ENCODE measurements at places on chromosomes 7 and 10.
A peak's percentile ranks its signal among the peaks of the same experiment; 100 is the strongest.

DNA sequence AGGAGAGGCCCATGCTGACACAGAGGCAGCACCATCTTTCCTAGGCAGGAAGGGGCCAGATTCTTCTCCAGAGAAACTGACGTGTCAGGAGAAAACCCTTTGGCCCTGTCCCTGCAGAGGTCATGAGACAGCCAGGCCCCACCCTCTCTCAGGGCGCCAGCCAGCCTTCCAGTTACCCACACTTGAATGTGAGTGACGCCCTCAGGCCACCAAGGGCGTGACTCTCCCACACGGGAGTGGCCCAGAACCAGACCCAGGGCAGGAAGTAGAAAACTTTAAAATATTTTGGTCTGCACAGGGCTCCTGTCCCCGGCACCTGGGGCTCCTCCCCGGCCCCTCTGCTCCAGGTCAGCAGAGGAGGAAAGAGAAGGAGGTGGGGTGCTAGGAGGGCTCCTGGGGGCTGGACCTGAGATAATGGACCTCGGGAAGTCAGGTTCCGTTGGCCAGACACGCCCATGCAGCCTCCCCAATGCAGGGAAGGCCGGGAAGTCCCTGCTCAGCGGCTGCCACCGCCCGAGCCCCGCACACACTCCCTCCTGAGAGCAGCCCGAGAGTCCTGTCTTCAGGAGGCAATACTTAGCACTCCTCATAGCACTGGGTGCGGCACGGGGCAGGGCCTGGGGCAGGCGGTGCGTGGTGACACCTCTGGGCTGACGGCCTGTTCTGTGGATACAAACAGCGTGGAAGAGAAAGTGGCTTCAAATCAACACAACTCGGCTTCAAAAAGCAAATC lies 67.0 kb upstream of the CFAP46 start:
- DNase-seq = no peak

DNA sequence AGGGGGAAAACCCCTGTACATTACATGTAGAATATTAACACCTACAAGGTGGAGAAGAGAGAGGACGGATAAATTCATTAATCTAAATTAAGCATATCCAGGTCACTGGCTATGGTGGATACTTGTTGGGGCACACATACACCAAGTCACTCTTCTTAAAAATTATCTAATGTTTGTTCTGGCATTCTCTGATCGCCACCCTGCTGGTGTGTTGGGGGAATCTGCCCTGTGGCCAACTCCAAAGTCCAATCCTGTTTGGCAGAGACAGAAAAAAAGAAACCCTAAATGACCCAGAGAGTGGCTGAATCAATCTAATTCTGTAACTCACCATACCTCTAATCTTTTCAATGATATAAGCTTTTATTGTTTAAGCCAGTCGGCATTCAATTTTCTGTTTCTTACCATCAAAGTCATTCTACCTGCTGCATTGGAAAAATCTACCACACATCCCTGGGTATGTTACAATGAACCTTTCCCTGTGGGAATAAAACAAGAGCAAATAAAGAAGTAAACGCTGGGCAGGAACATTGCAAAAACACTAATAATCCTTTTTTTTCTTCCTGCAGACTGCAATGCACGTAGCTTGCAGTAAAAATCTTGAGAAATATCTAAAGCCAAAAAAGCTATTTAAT lies 34.2 kb downstream of the ELMO1 start:
- DNase-seq = no peak

- DNase-seq = no peak
These were observed 869 bp downstream of the CHCHD1 start for GRCh38 chr10:73782749-73783085.

DNA sequence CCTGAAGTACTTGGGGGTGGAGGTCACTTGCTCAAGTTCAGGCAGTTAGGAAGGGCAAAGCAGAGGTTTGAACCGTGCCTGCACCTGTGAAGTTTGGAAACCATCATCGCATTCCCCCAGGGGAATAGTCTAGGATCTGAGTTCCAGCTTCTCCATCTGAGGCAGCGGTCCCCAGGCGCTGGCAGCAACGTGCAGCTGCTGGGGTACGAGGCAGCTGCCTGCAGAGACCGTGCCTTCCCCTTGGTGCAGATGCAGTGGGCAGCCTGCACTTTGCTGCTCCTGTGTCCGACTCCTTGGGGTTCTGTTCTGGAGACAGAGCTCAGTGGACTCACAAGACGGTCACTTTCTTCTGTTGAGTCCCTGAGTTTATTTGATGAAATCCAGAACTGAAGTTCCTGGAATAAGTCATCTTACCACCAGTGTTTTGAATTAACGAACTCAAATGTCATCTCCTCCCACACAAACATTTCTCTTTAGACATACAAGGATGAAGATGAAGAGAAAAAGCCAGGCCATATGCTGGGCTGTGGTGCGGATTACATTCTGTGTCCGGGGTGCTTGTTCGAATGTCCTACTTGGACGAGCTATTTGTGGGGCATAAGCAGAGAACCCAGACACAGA lies 19.9 kb upstream of the GIMAP8 start:
- no peak for DNase-seq

DNA sequence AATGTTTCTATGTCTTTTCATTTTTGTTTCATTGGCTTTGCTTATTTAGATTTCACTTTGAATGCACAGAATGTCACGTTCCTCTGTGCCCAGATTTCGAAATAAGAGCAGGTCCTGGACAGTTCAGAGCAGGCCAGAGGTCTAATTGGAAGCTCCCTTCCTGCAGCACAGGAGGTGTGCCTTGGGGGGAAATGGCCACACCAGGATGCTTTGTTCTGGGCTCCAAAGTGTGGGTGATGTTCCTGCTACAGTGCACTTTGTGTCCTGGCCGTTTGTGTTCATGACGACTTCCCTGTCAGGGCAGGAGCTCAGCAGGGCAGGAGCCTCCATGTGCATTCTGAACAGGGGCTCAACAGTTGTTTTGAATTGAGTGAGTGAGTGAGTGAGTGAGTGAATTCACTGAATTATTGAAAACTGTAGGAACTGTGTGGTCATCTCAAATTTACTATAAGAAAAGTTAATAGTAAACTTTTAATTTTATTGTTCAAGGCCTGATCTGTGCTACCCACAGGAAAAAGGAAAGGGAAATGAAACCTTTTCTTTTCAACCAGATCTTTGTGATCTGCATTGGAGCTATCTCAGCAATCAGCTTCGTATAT lies 109.5 kb upstream of the GJD4 start:
- DNase-seq = no peak

DNA sequence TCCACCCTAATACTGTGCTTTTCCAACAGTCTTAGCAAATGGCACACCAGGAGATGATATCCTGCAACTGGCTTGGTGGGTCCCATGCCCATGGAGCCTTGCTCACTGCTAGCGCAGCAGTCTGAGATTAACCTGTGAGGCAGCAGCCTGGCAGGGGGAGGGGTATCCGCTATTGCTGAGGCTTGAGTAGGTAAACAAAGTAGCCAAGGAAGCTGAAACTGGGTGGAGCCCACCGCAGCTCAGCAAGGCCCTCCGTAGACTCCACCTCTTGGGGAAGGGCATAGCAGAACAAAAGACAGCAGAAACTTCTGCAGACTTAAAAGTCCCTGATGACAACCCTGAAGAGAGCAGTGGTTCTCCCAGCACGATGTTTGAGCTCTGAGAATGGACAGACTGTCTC lies 399.0 kb downstream of the CCSER2 start:
- no peak for DNase-seq

- DNase-seq = no peak
These were observed 84.2 kb downstream of the CDK6 start for GRCh38 chr7:92751902-92752901.

GRCh38 chr7:46715579-46715978 lies 794.5 kb upstream of the IGFBP3 start:
- no peak for DNase-seq

DNA sequence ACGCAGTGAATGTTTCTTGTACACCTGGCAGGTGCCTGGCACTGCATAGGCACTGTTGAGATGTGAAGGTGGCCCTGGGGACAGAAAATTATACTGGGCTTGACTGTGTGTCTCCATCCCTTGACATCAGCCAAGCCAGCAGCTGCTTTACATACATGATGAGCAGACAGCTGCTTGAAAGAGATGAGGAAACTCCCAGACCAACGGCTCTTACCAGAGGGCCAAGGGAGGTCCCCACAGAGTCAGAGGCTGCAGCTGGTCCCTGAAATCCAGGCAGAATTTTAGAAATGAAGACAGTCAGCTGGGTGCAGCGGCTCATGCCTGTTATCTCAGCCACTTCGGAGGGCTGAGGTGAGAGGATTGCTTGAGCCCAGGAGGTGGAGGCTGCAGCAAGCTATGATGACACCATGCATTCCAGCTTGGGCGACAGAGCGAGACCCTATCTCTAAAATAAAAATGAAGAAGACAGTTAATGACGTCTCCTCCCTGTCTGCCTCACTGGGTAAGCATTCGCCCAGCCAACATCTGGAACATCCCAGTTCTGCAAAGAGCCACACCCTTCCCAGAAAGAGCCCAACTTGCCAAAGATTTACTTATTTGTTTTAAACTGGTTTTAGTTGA lies 17.6 kb downstream of the LIMK1 start:
- DNase-seq = no peak

DNA sequence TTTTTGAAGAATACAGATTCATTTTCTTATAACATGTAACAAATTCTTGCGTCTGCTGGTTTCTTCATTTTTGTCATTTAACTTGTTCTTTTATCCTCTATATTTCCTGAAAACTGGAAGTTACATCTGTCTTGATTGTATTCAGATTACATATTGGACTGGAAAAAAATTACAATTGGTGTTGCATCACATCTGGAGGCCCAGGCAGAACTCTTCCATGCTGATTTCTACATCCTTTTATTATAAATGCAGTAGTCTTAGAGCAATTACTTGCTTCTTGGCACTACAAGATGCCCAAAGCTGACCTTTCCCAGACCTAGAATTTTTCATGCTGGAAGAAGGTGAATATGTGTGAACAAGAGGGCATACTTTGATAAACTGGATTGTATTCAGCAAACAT lies 460.9 kb upstream of the CNTNAP2 start:
- DNase-seq = no peak

GRCh38 chr7:148044173-148044572 lies 546.4 kb upstream of the C7orf33 start:
- no peak for DNase-seq

DNA sequence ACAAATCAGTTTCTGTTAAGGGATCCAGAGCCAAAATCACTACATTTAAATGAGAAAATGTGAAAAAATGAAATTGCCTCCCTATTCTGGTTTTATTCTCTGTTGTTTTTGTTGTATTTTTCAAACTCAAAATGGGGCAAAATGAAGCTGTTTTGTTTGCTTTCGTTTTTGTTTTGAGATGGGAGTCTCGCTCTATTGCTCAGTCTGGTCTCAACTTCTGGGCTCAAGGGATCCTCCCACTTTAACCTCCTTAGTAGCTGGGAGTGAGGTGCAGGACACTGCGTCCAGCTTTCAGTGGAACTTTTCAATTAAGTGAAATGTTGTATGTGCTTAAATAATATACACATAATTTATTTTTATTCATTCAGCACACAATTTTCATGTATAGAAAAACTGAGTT lies 205.0 kb downstream of the SORCS1 start:
- no peak for DNase-seq

- DNase-seq = no peak
These were observed 70.0 kb upstream of the PAPSS2 start for GRCh38 chr10:87589645-87590051.

DNA sequence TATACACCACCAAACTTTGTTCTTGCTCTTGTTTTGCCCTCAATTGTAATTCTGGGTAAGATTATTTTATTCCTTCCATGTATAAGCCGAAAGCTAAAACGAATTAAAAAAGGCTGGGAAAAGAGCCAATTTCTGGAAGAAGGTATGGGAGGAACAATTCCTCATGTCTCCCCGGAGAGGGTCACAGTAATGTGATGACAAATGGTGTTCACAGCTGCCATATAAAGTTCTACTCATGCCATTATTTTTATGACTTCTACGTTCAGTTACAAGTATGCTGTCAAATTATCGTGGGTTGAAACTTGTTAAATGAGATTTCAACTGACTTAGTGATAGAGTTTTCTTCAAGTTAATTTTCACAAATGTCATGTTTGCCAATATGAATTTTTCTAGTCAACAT lies 12.5 kb upstream of the CFAP69 start:
- no peak for DNase-seq

GRCh38 chr10:116159197-116159596 lies 113.8 kb downstream of the GFRA1 start:
- no peak for DNase-seq

DNA sequence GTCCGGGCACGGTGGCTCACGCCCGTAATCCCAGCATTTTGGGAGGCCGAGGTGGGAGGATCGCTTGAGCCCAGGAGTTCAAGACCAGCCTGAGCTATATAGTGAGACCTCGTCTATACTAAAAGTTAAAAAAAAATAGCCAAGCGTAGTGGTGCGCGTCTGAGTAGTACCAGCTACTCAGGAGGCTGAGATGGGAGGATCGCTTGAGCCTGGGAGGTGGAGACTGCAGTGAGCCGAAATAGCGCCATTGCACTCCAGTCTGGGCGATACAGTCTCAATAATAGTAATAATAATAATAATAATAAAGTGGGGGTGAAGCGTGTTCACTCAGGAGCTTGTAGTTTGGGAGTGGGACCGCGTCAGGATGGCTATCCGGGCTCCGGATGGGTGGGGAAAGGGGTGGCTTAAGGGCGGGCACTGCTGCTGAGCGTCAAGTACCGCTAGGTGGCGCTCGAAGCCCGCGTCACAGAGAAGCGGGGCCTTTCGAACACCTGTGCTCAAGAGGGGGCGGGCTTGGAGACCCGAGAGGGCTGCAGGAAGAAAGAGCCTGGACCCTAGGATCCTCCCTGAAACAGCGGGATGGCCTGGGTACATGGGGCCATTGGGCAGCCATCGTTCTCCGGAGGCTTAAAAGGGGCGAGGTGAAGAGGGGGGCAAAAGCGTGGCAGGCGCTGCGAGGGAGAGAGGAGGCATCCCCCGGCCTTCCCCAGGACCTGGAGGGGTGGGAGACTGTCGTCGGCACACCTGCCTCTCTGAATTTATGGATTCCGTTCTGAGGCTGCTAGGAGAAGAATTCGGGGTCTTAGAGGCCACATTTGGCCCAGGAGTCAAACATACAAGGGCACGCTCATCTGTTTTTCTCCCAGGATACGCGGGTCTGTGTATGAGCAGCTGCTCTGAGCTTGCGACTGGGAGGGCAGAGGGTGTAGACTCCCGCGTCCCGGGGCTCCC lies 14.5 kb downstream of the LBX1 start:
- DNase-seq = peak; percentile 72

DNA sequence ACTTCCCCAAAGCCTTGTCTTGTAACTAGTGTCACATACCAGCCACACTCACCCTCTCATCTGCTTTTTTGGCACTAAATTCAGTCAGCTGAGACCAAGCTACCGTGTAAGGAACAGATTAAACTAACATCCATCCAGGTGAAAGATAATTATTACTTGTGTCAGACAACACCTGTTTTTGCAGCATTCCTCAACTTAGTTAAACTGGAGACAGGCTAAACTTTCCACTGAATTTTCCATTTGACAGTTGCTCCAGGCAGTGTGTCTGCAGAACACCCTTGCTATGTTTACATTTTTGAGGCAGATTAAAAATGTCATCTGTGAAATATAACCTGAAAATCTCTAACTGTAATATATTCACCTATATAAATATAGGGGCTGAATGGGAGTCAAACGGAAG lies 73.6 kb downstream of the CYP26A1 start:
- no peak for DNase-seq

DNA sequence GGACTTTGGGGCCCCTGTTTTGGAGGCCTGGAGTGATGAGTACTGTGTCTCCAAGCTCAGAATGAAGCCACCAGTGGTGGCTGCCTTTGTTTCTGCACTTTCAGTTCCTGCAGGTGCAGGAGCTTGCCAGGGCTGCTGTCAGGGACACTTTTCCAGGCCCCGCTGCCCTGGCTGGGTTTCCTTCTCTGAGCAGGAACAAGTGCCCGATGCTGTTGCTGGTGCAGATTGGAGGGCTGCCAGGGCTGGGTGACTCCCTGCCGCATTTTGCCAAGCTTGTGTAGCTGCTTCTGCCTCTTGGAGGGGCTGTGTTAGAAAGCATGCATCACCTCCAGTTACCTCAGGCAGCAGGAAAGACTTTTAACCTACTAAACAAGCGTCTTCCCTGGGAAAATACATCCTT lies 211.1 kb downstream of the MGMT start:
- DNase-seq = no peak
